ENCODE measurements at places on chromosomes 4 and X.

GRCh38 chr4:172096786-172097185 lies 283.6 kb downstream of the GALNTL6 start:
- DNase-seq: no peak

- no peak for DNase-seq
Observed at GRCh38 chr4:188400451-188400850, 261.2 kb downstream of the TRIML1 start.

GRCh38 chr4:161061046-161061445 lies 1102.8 kb downstream of the FSTL5 start:
- DNase-seq: no peak

DNA sequence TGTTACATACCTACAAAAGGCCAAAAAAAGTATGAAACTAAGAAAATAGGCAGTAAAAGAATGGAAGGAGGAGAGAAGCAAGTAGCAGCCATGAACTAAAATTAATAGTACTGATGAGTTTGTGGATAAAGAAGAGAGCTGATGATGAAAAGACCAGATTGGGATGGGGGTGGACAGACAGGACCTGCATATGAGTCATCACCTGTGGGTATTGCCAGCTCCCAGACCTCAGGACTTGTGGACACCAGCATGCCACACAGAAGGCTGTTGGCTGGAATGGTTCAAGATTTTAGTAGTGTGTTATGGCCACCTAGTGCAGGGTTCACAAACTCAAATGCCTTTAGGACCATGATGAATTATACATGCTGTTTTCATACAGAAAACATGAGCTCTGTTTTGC lies 58.9 kb downstream of the ARX start:
- no peak for DNase-seq

- DNase-seq: no peak
Observed at GRCh38 chr4:147247579-147247978, 233.3 kb upstream of the EDNRA start.

GRCh38 chr4:19033816-19034733 lies 1012.5 kb upstream of the LCORL start:
- DNase-seq: no peak

All from AML-193 (cell line).